Left ventricle myocardium inferior (tissue), 1 donor: ENCODE measurements at places on chromosomes 3 and 15. TPM values are rescaled to one million over a fixed set of nuclear protein-coding genes. Genes with fewer than 3 reads are reported as not detected.
A peak's percentile ranks its signal among the peaks of the same experiment; 100 is the strongest.

- no peak for DNase-seq
Measured at GRCh38 chr3:32709346-32709745, 24.4 kb downstream of the CNOT10 start.

DNA sequence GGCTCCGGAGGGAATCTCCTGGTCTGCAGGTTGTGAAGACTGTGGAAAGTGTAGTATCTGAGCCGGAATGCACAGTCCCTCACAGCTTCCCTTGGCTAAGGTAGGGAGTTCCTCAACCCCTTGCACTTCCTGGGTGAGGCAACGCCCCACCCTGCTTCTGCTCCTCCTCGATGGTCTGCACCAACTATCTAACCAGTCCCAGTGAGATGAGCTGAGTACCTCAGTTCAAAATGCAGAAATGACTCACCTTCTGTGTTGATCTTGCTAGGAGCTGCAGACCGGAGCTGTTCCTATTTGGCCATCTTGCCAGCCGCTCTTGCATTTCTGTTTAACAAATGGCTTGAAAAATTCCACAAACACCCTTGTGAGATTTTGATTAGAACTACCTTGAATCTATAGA is 156.1 kb downstream of the STXBP5L start:
- DNase-seq, result no peak

GRCh38 chr3:113166719-113167492 is 44.5 kb upstream of the BOC start:
- DNase-seq, result peak; percentile 30

GRCh38 chr3:189270248-189270832 is 98.6 kb downstream of the TPRG1 start:
- DNase-seq, result peak; percentile 19

GRCh38 chr15:59166166-59166565 is 40.5 kb upstream of the LDHAL6B start:
- no peak for DNase-seq

- no peak for DNase-seq
Measured at GRCh38 chr3:128011140-128011539, 41.1 kb upstream of the SEC61A1 start.

GRCh38 chr3:134059035-134059601 is 29.4 kb upstream of the SLCO2A1 start:
- no peak for DNase-seq

DNA sequence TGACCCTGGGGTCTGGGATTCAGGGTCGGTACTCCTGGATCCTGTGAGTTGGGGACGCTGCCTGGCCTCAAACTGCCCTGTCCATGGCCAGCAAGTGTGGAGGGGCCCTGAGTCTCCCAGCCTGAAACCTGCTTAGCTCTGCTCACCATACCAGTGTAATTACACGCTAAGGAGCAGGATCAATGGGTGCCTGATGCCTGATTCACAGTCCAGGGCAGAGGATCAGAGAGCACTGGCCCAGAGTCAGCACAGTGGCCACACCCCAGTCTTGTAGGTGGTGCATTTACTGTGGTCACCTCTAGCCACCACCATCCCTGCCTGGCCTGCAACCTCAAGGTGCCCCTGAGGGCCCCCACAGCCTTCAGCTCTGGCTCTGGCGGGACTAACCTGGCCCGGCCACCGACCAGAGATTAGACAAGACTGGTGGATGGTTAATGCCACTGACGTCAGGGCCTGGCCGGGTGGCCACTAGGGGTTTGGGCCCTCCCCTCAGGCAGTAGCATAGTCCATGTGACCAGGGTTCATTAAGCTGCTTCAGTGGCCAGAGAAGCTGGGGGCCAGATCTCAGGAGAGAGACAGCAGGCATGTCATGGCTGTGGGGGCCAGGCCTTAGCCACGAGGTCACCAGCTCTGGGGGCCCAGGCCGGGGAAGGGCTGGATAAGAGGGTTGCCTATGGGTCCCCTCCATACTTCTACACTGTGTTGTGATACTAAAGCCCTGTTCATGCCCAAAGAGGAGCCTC is 3.3 kb upstream of the SLC38A3 start:
- no peak for DNase-seq

GRCh38 chr3:40042752-40043443 is 233.5 kb downstream of the MYRIP start:
- no peak for DNase-seq

- no peak for DNase-seq
Measured at GRCh38 chr3:198107840-198108734, 148.1 kb downstream of the LMLN start.

- DNase-seq, result peak; percentile 49
Measured at GRCh38 chr3:12943124-12944021, 102.0 kb upstream of the RPL32 start.

DNA sequence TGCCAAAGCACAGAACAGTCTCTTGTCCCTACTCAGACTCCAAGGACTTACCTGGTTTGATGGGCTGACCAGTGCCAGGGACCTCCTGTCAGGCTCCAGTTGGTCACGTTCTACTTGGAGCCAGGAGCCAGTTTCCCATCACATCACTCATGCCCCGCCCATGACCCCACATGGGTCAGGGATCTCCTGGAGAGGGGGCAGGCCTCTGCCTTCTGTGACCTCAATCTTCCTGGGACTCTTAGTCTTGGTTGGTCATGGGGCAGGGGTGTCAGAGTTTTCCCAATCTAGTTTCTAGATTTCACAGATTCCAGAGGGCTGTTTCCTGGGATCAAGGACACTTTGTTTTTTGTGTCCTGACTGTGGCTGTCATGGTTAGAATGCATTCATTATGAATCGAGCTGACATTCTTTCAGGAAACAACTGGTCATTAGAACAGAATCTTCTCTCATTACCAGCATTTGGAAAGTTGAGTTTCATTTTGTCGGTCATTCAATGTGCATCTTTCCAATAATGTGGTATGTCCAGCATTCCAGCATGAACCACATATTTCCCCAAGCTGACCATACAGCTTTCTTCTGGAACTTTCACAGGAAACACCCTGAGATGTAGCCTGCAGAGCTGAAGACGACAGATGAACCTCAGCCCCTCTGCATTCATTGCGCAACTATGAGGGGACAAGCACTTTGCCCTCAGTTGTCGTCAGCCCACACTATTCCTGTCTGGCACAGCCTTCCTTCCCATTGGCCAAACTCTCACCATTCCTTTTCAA is 19.8 kb downstream of the CYP19A1 start:
- no peak for DNase-seq

GRCh38 chr3:184503647-184504046 is 57.9 kb upstream of the EPHB3 start:
- DNase-seq, result no peak

- DNase-seq, result no peak
Measured at GRCh38 chr15:71891026-71891425, 80.7 kb downstream of the NR2E3 start.

DNA sequence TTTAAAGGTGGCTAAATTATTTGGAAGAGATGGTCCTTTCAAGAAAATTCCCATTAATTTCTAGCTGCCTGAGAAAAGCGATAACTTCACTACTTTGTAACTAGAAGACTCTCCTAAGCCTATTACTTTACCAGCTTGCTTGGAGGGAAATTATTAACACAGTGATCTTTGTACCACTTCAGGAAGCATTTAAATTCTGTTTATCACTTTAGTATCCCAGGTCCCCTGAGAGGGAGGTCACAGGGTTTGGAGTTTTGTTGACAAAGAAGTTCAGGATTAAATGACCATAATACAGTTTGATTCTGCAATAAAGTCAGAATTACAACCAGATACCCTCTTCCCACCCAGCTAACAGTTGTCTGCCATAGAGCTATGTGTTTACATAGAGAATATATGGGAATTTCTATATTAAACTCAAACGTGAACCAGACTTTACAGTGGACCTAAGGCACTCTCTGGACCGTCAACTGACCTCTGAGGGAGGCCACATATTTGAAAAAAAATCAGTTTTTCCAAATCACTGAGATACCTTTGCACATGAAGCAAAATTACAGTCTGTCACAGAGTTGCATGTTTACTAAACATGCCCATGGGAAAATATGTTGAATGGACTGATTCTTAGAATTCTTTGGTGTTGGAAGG is 3.0 kb downstream of the SLC27A2 start:
- DNase-seq, result no peak

DAZL gene
- not detected for total RNA-seq

PLCH1 gene
- 0.85 TPM for total RNA-seq

HRG gene
- not detected for total RNA-seq

GPR15 gene
- total RNA-seq, result not detected

LSM3 gene
- 16.8 TPM for total RNA-seq

MOBP gene
- not detected for total RNA-seq

CADPS gene
- 25.0 TPM for total RNA-seq

WDR93 gene
- total RNA-seq, result not detected
